ENCODE measurements at places on chromosomes 3 and 15. TPM values are rescaled to one million over a fixed set of nuclear protein-coding genes. Genes with fewer than 3 reads are reported as not detected.

DNA sequence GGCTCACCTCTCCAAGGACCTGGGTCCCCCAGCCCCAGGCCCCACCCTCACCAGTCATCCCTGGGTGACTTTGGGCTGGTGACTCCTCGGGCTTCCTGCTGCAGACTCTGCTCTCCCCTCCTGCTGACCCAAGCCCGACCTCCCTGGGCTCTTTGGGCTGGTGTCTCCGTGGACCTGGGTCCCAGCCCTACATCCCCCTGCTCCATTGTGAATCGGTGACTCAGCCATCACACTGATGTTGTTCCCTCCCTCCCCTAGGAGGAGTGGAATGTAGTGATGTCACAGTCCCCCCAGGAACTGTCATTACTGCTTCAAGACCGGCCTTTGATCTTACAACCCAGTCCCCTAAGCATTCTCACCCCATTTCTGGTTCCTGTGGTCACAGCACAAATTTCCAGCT, 83.7 kb downstream of the ADAMTS7 start:
- DNase-seq, result no peak

GRCh38 chr3:115085197-115085865, 61.8 kb downstream of the ZBTB20 start:
- no peak for DNase-seq

GRCh38 chr15:45644437-45644836, 9.6 kb downstream of the SQOR start:
- no peak for DNase-seq

Gene LRRN1
- total RNA-seq, result 2.5 TPM

Gene NKTR
- 227 TPM for total RNA-seq

- DNase-seq, result no peak
These were observed 5.9 kb downstream of the FGD5 start for GRCh38 chr3:14824646-14825045.

Gene GOLGB1
- 58.7 TPM for total RNA-seq

Gene CHST2
- 24.8 TPM for total RNA-seq

GRCh38 chr15:98649472-98650416, 1.4 kb downstream of the IGF1R start:
- DNase-seq, result peak; percentile 68
